ENCODE measurements at places on chromosomes 16 and 17. TPM values are rescaled to one million over a fixed set of nuclear protein-coding genes. Genes with fewer than 3 reads are reported as not detected.

GRCh38 chr17:76869496-76870376 lies 1.5 kb downstream of the MGAT5B start:
- peaks cover 33% of the 10 kb centered on the region for H3K27me3 ChIP-seq
- no peak for DNase-seq

- no peak overlapping the region for H3K27ac ChIP-seq
- no peaks in the 10 kb centered on the region for H3K27me3 ChIP-seq
- DNase-seq, result no peak
- no peaks in the 10 kb centered on the region for H3K36me3 ChIP-seq
- no peaks in the 10 kb centered on the region for H3K4me1 ChIP-seq
- no peak overlapping the region for H3K4me3 ChIP-seq
Observed at GRCh38 chr16:56277075-56277474, 85.8 kb downstream of the GNAO1 start.

DNA sequence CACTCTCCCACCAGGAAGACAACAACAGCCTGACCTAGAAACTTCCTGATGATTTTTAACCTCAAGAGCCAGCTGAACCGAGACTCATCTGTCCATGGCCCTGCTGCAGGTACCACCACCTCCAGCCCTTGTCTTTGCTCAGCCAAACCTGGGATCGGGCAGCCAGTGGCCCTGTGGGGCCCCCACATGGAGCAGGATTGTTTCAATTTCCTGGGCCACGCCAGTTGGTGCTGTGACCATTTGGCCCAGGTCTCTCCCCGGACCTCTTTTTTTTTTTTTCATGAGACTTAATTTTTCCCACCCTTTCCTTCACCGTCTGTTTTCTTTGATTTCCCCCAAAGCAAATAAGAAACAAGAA lies 8.3 kb upstream of the HOXB2 start:
- no peak overlapping the region for H3K27ac ChIP-seq
- peaks cover 29% of the 10 kb centered on the region for H3K4me1 ChIP-seq
- H3K4me3 ChIP-seq, result no peak overlapping the region
- no peaks in the 10 kb centered on the region for H3K27me3 ChIP-seq

GRCh38 chr17:17140590-17140980 lies 65.5 kb downstream of the PLD6 start:
- no peaks in the 10 kb centered on the region for H3K27me3 ChIP-seq
- DNase-seq, result no peak
- no peaks in the 10 kb centered on the region for H3K4me1 ChIP-seq
- no peak overlapping the region for H3K4me3 ChIP-seq
- no peak overlapping the region for H3K27ac ChIP-seq

DNA sequence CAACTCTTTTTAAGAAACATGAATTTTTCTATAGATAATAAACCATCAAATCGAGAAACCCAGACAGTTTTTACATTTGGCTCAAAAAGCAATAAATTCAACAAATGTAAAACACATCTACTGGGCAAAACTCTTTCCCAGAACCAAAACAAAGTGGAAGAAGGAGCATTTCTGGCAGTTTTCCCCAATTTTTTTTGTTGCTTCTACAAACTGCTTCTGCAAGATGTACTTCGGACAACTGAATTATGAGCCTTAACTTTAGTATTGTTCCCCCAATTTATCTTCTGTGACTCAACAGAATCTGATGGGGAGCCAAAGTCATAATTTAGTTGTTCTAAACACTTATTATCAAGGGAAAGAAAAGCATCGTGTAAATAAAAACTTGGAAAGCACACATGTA lies 1047.2 kb downstream of the CDH11 start:
- no peaks in the 10 kb centered on the region for H3K4me1 ChIP-seq
- no peaks in the 10 kb centered on the region for H3K27me3 ChIP-seq
- no peak for DNase-seq

DNA sequence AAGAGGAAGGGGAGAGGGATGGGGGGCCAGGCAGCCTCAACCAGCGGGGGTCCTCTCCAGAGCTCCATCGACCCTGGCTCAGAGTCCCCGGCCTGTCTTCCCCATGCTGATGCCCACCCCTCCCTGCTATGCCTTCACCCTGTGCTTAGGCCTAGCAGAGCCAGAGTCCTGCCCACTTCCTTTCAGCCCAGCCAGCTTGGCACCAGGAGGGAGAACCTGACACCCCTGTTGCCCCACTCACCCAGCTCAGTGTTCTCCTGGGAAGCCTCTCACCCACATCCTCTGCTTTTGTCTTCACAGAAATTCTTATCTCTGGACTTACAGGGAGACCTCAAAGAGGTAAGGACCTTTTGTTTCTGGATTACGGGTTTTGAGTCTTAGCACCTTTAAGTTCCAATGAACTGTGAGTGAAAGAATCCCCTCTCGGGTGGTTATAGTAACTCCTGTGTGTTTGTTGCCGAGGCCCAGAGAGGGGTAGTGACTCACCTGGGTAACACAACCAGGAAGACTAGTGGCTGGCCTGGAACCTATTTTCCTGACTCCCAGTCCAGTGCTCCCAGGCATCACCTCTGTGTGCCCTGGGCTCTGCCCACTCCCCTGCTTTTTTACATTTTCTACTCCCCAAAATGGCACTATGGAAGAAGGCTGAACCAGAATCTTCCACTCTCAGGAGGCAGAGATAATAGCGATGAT lies 53.3 kb downstream of the CES1 start:
- no peak overlapping the region for H3K4me3 ChIP-seq
- H3K27me3 ChIP-seq, result no peaks in the 10 kb centered on the region
- peaks cover 11% of the 10 kb centered on the region for H3K4me1 ChIP-seq
- H3K36me3 ChIP-seq, result no peaks in the 10 kb centered on the region
- DNase-seq, result no peak

GRCh38 chr16:77775911-77776909 lies 12.2 kb upstream of the VAT1L start:
- H3K36me3 ChIP-seq, result no peaks in the 10 kb centered on the region
- no peak overlapping the region for H3K4me3 ChIP-seq
- no peak overlapping the region for H3K27ac ChIP-seq
- peaks cover 9% of the 10 kb centered on the region for H3K4me1 ChIP-seq

DNA sequence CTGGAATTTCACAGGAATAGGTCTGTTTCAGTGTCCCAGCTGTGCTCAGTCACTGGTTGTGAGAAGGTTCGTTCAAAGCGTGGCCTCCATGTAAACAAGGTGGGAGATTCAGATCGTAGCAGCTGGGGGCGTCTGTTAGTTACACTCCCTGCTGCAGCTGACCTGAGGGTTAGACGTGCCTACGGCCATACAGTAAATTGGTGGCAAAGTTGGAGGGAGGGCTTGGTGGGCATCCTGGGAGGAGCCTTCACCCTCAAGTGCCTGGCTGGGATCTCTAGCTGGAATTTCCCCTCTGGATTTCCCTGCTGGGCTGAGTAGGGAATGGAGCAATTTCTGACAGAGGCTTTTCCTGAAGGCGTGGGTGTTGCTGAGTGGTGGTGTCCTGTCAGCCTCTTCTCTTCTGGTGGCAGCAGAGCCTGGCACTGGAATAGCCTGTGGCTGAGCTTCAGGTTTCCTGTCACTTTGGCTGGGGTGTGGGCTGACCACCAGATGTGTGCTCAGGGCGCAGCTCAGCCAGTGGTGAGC lies 6.4 kb downstream of the FCSK start:
- no peaks in the 10 kb centered on the region for H3K27me3 ChIP-seq
- no peak for DNase-seq
- H3K27ac ChIP-seq, result no peak overlapping the region

- DNase-seq, result no peak
- no peaks in the 10 kb centered on the region for H3K4me1 ChIP-seq
- H3K27ac ChIP-seq, result no peak overlapping the region
- no peak overlapping the region for H3K4me3 ChIP-seq
- H3K36me3 ChIP-seq, result no peaks in the 10 kb centered on the region
- no peaks in the 10 kb centered on the region for H3K27me3 ChIP-seq
Observed at GRCh38 chr17:74259667-74260524, 14.1 kb upstream of the DNAI2 start.

GRCh38 chr16:85359147-85359822 lies 247.0 kb upstream of the CIBAR2 start:
- no peaks in the 10 kb centered on the region for H3K27me3 ChIP-seq
- H3K27ac ChIP-seq, result peak overlapping the region; percentile 82
- no peak overlapping the region for H3K4me3 ChIP-seq
- H3K4me1 ChIP-seq, result peaks cover 53% of the 10 kb centered on the region

DNA sequence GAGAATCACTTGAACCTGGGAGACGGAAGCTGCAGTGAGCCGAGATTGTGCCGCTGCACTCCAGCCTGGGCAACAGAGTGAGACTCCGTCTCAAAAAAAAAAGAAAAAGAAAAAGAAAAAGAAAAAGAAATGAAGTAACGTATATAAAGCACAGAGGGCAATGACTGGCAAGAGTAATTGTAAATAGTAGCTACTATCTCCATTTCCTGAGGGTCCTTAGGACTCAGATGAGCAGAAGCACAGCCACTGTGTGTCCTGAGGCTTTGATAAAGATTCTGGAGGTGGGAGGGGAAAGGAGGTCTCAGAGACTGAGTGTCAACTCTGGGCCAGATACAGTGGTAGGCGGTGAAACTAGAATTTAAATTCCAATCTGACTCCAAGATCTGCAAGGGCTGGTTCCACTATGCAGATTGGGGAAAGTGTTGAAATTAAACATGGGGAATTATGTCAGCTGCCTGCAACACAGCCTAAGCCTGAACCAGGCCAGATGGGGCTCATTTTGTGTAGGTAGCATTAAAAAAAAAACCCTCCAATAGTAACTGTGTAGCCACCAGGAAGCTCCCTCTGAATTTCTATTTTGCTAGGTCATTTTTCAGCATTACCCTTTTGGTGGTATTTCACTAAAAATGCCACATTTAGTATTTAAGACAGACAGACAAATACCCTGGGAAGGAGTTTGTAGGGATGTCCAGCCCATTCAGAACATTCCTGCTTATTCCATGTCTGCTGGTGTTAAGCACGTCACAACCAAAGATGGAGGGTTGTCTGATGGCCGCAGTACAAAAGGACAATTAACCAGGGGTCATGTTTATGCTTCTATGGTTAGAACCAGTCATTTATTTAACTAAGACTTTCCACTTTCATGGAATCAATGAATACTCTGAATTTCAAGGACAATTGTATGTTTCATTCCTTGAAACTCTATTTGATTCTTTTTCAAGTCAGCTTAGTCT lies 46.1 kb downstream of the TBX4 start:
- H3K4me3 ChIP-seq, result no peak overlapping the region
- H3K27me3 ChIP-seq, result no peaks in the 10 kb centered on the region
- no peaks in the 10 kb centered on the region for H3K36me3 ChIP-seq
- no peak overlapping the region for H3K27ac ChIP-seq
- DNase-seq, result no peak
- H3K4me1 ChIP-seq, result no peaks in the 10 kb centered on the region

DNA sequence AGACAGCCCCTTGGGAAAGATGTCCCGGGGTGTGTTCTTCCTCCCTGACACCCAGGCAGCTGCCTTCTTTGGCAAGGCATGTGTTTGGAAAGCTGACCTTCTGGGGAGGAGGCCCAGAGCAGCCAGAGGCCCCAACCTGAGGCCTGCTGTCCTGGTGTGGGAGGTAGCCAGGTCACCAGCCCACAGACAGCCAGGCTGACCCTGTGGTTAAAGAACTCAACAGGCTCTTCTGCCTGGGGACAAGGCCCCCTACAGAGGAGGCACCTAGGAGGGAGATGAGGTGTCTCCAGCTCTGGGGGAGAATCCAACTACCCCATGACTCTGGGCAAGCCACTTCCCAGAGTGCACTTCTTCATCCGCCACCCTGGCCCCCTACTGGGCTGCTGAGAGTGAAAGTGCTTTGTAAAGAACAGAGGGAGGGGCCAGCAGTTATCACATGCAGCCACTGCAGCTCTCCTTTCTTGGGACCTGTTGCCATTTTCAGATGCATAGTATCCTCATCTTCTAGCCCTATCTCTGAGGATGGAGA lies 13.1 kb upstream of the SREBF1 start:
- peaks cover 14% of the 10 kb centered on the region for H3K4me1 ChIP-seq
- peak; percentile 41 for DNase-seq
- no peak overlapping the region for H3K27ac ChIP-seq
- H3K36me3 ChIP-seq, result no peaks in the 10 kb centered on the region
- no peaks in the 10 kb centered on the region for H3K27me3 ChIP-seq

LDHD gene
- 28.3 TPM for total RNA-seq

MFSD11 gene
- 16.6 TPM for total RNA-seq

DHRS7C gene
- total RNA-seq, result not detected

DNAH3 gene
- not detected for total RNA-seq

WFIKKN2 gene
- total RNA-seq, result 0.26 TPM

TNFRSF12A gene
- 229 TPM for total RNA-seq

JMJD6 gene
- 15.2 TPM for total RNA-seq

SLC38A8 gene
- not detected for total RNA-seq

All from body of pancreas (tissue), 4 donors.